Nucleus accumbens (tissue), 56 donors: ENCODE measurements at places on chromosomes 2 and 18.

- DNase-seq = no peak
Measured at GRCh38 chr2:181371782-181372645, 85.2 kb upstream of the ITGA4 start.

DNA sequence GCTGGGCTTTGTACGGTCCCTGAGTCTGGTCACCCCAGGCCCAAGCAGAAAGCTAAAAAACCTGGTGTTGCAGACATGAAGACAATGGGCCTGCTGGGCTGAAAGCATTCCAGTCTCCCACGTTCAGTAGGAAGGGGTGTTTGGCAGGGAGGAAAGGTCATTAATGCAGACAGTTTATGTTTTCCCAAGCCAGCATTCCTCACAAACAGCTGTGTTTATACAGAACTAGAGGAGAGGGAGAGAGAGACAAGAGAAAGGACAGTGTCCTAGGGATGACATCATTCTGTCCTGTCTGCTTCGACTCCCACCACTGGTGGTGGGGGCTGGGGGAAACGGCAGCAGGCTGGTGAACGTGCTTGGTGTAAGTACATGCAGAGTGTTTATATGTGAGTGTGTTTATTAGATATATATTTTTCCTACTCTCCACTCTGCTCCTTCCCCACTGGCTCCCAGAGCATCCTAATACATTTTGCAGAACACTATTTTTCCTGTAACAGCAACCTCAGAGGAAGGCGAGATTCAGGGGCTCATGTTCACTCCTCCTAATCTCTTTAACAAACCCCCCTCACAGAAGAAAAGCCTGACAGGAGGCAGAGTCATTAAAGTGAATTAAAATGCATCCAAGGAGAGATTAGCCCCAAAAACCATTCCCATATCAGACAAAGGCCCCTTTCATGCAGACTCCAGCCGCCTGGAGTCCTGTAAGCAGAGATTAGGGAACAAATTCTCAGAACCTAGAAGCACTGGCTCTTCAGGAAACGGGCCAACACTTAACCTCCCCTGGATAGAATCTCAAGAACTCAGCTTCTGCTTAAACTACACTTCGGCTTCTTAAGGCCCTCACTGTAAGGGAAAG is 380.4 kb downstream of the TNS1 start:
- DNase-seq = peak; percentile 36

- no peak for DNase-seq
Measured at GRCh38 chr2:206555721-206556120, 86.6 kb upstream of the FAM237A start.

- DNase-seq = no peak
Measured at GRCh38 chr2:118921646-118922045, 20.3 kb upstream of the MARCO start.

- DNase-seq = no peak
Measured at GRCh38 chr2:27083410-27084296, 2.9 kb upstream of the KHK start.

DNA sequence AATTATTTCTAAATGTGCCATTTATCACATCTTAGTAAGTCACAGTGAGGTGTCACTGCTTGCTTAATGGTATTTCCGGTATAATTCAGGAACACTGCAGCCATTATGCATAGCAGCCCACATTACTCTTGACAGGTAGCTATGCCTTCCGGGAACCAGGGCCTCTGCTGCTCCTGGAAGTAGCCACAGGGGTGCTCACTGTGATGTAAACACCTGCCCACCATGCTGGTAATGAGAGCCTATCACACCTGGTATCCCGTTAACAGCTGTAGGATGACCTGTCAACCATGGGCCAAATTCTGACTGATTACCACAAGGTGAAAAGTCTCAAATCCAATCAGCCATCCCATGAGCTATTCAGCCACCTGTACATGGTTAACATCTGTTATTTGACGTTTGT is 647.0 kb upstream of the NXPH2 start:
- DNase-seq = no peak

GRCh38 chr2:151670346-151670745 is 63.9 kb downstream of the NEB start:
- DNase-seq = no peak

GRCh38 chr2:239220341-239220740 is 180.5 kb downstream of the HDAC4 start:
- no peak for DNase-seq

- DNase-seq = no peak
Measured at GRCh38 chr2:170201734-170202393, 23.9 kb downstream of the MYO3B start.

GRCh38 chr2:38690499-38691420 is 24.8 kb downstream of the GALM start:
- DNase-seq = no peak

DNA sequence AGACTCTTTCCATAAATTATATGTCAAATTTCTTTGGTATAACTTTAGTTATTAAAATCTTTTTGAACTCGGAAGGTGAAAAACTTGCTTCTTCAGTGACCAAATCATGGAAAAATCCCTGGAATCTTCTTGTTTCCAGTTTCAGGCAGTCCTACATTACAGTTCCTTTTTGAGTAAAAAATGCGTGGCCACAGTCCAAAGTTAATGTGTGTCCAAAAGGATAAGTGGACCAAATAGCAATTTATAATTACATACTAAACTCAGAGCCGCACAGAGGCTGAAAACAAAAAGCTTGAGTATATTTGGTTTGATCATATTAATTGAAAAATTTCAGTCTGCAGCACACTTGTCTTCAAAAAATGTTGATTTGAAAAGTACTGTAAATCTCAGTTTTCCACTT is 28.4 kb upstream of the DYNC2LI1 start:
- DNase-seq = no peak

DNA sequence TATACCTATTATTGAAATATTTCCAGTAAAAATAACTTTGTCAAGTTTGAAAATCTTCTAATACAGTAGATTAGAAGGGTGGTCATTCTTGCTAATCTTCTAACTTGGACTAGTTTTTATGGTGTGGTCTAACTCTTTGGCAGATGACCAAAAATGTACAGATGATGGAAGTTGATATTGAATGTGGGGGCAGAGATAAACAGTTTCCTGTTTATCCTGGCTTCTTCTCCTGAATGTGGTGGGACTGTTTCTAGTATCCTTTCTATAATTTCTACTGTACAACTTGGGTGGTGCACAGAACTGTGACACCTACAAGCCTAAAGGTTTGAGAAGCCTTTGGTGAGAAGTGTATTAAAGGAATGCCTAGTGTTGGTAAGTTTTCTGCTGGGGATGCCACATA is 178.7 kb downstream of the PDE11A start:
- no peak for DNase-seq

GRCh38 chr2:65504201-65504600 is 71.8 kb upstream of the SPRED2 start:
- DNase-seq = no peak

GRCh38 chr2:96584017-96584416 is 47.5 kb downstream of the ARID5A start:
- no peak for DNase-seq

DNA sequence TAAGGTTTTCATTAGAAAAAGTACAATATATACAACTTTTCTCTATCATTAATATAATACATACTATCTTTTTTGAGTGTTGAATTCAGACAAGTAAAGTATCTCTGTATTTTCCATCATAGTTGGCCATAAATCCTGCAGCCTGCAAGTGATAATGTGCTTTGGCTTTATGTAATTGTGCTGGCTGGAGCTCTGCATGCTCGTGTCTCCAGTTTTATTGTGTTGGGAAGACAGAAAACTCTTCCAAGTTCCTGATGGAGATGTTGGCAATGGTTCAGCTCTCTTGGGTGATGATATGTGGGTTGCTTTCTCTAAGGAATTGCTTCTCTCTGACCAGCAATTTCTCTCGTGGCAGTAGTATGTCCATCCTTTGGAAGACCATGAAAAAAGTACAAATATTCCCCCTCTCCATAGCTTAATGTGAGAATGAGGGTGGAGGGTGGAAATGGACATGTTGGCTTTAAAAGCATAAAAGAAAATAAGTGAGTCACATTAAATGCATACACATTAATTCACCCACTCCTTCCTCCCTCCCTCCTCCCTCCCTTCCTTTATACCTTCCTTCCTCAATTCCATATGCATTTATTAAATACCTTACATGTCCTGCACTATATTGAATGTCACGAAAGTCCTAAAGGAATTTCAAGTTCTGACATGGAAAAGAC is 344.2 kb downstream of the MTX2 start:
- no peak for DNase-seq

GRCh38 chr2:121695171-121695451 is 41.6 kb downstream of the NIFK start:
- DNase-seq = no peak

DNA sequence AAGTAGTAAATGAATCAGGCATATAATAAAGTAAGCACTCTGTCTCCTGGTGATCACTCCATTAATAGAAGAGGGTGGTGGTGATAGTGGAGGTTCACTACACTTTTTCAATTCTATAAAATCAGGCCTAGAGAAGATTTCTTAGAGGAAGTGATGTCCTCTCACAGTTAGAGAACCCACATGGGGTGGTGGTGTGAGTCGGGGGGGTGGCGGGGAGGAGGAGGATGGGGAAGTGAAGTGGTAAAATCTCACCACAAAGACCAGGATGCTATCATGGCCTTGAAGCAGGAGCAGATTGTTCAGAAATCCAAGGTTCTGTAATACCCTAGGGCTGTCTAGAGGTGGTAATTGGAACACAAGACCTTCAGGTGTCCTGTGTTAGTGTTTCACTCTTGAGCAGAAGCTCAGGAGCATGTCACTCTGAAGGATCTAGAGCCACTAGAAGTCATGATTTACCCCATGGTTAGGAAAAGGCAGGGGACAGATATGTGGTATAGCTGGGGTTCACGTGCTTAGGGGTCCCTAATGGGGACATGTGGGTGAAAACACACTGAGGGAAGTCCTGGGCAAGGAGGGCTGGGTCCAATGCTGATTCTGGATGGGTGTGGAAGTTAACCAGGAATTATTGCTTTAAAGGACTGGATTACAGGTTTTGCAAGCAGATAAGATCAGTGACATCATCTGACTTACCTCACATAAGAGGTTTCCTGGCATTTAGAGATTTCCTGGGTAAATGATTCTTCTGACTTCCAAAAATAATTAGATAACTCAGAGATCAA is 31.0 kb downstream of the RNF125 start:
- DNase-seq = peak; percentile 3

- DNase-seq = no peak
Measured at GRCh38 chr2:173874894-173875237, 90.3 kb downstream of the SP3 start.

- no peak for DNase-seq
Measured at GRCh38 chr2:49940626-49941025, 786.3 kb upstream of the FSHR start.

GRCh38 chr2:177422271-177422670 is 29.7 kb downstream of the AGPS start:
- DNase-seq = no peak

DNA sequence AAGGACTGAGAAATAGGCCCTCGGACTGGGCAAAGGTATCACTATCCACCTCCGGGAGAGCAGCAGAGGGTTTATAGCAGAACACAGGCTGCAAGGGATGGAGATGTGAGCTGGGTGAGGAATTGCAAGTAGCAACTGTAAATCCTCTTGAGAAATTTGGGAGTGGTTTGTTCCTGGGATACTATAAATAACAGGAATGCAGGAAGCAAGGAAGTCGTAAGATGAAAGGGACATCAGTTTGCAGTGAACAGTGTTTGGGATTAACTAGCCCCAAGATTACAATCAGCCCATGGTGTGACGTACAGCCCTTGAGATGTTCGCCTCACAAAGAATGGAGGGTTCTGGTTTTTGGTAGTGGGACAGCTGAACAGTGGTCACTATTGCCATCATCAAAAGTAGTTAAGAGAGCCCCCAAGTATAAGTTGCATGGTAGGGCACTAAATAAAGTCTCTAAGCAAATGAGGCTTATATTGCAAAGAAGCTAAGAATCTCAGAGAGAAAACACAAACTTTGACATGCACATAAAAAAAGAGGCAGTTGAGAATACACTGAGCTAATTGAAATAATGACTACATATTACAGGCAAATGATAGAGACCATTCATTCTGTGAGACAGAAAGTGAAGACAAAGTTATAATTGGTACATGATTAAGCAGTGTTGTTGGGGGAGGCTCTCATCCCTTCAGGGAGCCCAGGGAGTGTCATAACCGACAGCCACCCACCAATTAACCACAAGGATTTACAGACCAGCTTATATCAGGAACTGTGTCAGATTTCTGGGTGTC is 362.5 kb upstream of the ACVR2A start:
- no peak for DNase-seq

- no peak for DNase-seq
Measured at GRCh38 chr2:19751631-19752030, 150.2 kb downstream of the TTC32 start.

GRCh38 chr18:54117853-54118773 is 106.4 kb downstream of the MBD2 start:
- no peak for DNase-seq

DNA sequence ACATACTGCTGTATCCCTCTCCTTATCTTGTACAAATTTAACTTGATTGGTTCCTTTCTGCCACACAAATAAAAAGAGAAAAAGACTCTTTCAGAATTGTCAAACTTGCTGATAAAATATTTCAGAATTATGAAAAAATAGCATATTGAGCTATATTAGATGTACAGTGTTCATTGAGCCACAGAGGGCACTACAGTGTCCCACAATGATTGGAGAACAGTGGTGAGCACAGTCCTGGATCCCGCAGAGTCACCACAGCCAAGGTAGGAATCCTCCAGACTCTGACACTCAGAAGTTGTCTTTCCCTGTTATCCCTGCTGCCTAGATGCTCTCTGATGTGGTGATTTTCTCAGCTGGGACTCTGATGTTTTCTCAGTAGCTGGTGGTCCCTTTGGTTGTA is 1281.3 kb upstream of the ZEB2 start:
- no peak for DNase-seq
